ENCODE measurements at places on chromosomes 6 and 20. TPM values are rescaled to one million over a fixed set of nuclear protein-coding genes. Genes with fewer than 3 reads are reported as not detected.

DNA sequence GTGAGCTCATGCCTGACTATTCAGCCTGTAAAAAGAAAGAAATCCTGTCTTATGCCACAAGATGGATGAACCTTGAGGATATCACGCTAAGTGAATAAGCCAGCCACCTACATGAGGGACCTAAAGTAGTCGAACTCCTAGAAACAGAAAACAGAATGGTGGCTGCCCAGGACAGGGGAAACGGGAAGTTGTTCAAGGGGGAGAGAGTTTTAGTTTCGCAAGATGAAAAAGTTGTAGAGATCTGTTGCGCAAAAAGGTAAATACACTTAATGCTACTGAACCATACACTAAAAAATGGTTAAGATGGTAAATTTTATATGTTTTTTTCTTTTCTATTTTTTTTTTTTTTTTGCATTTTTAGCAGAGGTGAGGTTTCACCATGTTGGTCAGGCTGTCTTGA is 74.1 kb upstream of the RALY start:
- H3K27me3 ChIP-seq = no peaks in the 10 kb centered on the region
- no peaks in the 10 kb centered on the region for H3K36me3 ChIP-seq
- no peak overlapping the region for H3K4me3 ChIP-seq
- 0 out of 2 replicates have a peak, but pooled peaks cover 4% of the 10 kb centered on the region for H3K4me1 ChIP-seq

DNA sequence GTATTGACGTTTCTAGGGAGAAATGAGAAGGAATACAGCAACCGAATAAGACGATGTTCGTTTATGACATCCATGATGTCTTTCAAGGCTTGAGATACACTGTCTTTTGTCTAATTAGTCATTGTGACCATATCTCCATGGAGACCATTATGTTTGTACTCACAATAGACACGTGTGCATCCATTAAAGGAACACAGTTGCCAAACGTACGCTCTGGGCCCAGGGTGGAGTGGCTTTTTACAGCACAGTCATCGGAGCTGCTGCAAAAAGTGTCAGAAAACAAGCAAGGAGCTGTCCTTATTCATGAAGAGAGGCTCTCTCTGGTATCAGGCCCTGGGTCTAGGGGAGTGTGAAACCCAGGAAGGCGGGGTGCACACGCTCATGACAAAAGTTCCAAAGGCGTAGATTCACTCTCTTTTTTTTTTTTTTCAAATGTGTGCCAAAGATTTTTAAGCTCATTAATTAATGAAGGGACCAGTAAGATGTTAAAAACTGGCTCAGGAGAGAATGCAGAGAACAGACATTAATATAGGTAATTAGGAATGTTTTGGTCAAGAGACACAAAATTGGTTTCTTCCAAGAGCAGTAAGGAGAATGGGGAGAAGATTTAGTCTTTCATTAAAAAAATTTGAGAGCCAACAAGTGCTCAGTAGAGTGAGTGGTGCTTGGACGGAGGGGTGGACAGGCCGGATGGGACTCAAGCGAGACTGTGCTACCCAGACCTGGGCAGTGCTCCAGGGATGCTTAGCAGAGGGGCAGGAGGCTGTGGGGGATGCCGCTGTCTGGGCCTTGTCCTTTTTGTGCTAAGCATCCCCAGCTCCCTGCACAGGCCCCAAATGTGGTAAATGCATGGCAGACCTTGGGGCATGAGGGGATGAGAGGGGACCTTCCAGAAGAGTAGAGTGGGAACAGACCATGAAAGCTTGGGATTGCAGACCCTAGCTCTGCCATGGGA is 34.9 kb upstream of the GTSF1L start:
- H3K27me3 ChIP-seq = 0 out of 2 replicates have a peak, but pooled peaks cover 3% of the 10 kb centered on the region
- no peak overlapping the region for H3K27ac ChIP-seq
- H3K4me3 ChIP-seq = no peak overlapping the region
- no peaks in the 10 kb centered on the region for H3K4me1 ChIP-seq
- DNase-seq = no peak

GRCh38 chr20:52493171-52493721 is 301.7 kb upstream of the ZFP64 start:
- no peak for DNase-seq
- H3K4me3 ChIP-seq = no peak overlapping the region

- peak; percentile 58 for DNase-seq
- no peak overlapping the region for H3K27ac ChIP-seq
- H3K36me3 ChIP-seq = no peaks in the 10 kb centered on the region
- no peaks in the 10 kb centered on the region for H3K27me3 ChIP-seq
- H3K4me1 ChIP-seq = peaks cover 20% of the 10 kb centered on the region
Measured at GRCh38 chr6:43806043-43806757, 36.2 kb downstream of the VEGFA start.

- no peak overlapping the region for H3K27ac ChIP-seq
- no peaks in the 10 kb centered on the region for H3K4me1 ChIP-seq
- H3K36me3 ChIP-seq = peaks cover 4% of the 10 kb centered on the region
- H3K27me3 ChIP-seq = no peaks in the 10 kb centered on the region
Measured at GRCh38 chr20:63561624-63562396, 7.9 kb downstream of the FNDC11 start.

DNA sequence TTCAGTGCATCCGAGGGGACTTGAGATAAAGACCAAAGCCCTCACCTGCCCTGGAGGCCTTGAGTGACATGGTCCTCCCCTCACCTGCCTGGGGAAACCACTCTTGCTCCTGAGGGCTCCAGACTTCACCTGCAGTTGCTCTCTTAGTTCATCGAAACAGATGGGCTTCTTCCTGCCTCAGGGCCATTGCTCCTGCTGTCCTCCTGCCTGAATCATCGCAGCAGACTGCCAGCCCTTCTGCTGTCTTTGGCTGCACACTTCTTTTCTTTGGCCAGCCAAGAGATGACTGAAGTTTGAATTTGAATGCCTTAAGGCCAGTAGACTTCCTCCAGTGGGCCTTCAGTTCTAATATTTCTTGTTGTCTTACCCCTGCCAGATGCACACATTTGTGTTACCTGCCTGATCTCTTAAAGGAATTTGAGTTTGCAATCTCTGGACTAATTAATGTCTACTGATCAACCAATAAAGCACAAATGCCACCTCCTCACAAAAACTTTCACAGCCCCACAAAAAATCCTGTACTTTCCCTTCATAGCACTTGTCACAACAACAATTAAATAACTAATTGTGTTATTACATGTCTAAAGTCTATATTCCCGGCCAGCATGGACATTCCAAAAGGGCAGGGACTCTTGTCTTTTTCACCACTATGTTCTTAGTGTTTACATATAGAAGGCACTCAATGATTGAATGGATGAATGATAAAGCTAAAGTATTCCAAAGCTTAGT is 56.7 kb upstream of the SGK1 start:
- no peak overlapping the region for H3K4me3 ChIP-seq
- H3K36me3 ChIP-seq = no peaks in the 10 kb centered on the region
- no peaks in the 10 kb centered on the region for H3K27me3 ChIP-seq
- DNase-seq = no peak
- H3K27ac ChIP-seq = no peak overlapping the region
- peaks cover 15% of the 10 kb centered on the region for H3K4me1 ChIP-seq

GRCh38 chr6:117387454-117387974 is 38.2 kb downstream of the ROS1 start:
- H3K4me3 ChIP-seq = no peak overlapping the region
- H3K36me3 ChIP-seq = no peaks in the 10 kb centered on the region
- H3K4me1 ChIP-seq = peaks cover 47% of the 10 kb centered on the region
- no peaks in the 10 kb centered on the region for H3K27me3 ChIP-seq

GRCh38 chr20:14521016-14521415 is 183.6 kb upstream of the FLRT3 start:
- peaks cover 16% of the 10 kb centered on the region for H3K4me1 ChIP-seq
- H3K27ac ChIP-seq = no peak overlapping the region
- no peak overlapping the region for H3K4me3 ChIP-seq
- no peak for DNase-seq

- H3K4me3 ChIP-seq = no peak overlapping the region
- no peaks in the 10 kb centered on the region for H3K27me3 ChIP-seq
- peak; percentile 49 for DNase-seq
- H3K4me1 ChIP-seq = peaks cover 8% of the 10 kb centered on the region
- no peaks in the 10 kb centered on the region for H3K36me3 ChIP-seq
Measured at GRCh38 chr6:112983713-112984261, 636.7 kb downstream of the RFPL4B start.

- no peaks in the 10 kb centered on the region for H3K4me1 ChIP-seq
- no peak for DNase-seq
- H3K27me3 ChIP-seq = no peaks in the 10 kb centered on the region
- no peaks in the 10 kb centered on the region for H3K36me3 ChIP-seq
- H3K27ac ChIP-seq = no peak overlapping the region
- no peak overlapping the region for H3K4me3 ChIP-seq
Measured at GRCh38 chr6:166024252-166024651, 143.4 kb downstream of the TBXT start.

DNA sequence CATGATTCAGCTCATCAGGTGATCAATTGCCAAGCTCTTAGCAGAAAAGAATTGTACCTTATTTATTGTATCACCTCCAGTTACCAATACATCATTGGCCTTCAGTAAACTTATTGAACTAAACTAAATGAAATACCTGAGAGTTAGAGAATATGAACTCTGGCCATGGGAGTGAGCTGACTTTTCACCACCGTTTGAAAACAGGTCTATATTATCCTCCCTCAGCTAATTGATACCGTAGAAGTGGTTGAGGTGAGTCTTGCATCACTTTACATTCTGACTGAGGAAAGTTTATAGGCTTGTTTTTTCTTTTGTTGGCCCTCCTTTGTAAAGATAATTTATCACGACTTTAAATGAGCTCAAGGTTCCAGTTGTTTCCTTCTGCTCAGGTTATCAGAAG is 52.5 kb upstream of the ADGRG6 start:
- H3K27me3 ChIP-seq = no peaks in the 10 kb centered on the region
- H3K4me1 ChIP-seq = no peaks in the 10 kb centered on the region
- H3K27ac ChIP-seq = no peak overlapping the region
- H3K36me3 ChIP-seq = no peaks in the 10 kb centered on the region

DNA sequence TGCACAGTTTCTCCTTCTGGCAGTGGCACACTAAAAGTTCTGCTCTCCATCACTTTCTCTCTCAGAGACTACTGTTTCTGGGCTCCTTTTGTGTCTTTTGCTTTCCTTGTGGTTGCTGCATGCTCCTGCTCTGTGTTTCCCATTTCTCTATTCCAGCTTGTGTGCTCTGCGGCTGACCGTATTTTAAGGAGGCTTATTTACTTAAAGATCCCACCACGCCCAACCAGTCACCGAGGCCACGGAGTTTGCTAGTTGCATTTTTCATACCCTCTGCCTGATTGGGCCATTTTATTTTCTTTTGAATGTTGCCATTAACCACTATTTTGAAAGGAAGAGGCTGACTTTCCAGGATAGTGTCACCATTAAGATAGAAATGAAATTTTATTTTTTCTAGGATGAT is 626.4 kb upstream of the MMS22L start:
- H3K27ac ChIP-seq = no peak overlapping the region
- no peaks in the 10 kb centered on the region for H3K4me1 ChIP-seq
- no peak overlapping the region for H3K4me3 ChIP-seq
- H3K36me3 ChIP-seq = no peaks in the 10 kb centered on the region

DNA sequence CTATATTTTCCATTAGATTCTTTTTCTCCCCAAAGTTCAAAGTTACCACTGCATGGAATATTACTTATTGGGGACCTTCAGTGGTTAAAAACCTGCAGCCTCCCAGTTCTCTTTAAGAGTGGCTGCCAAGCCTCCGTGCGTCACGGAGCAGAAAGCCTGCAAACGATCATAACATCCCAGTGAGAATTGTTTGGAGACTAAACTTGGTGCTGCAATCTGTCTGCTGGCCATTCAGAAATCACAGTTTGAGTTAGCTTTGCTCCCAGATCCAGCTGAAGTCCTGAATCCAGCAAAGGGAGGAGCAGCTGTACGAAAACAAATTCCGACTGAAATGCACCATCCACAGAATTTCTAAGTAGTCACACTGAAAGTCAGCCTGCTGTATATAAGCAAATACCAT is 213.5 kb upstream of the PDE10A start:
- H3K4me1 ChIP-seq = no peaks in the 10 kb centered on the region
- no peaks in the 10 kb centered on the region for H3K36me3 ChIP-seq
- H3K27me3 ChIP-seq = peaks cover 36% of the 10 kb centered on the region
- H3K4me3 ChIP-seq = no peak overlapping the region
- H3K27ac ChIP-seq = no peak overlapping the region

- 0 out of 2 replicates have a peak, but pooled peaks cover 7% of the 10 kb centered on the region for H3K4me1 ChIP-seq
- H3K27me3 ChIP-seq = no peaks in the 10 kb centered on the region
- H3K27ac ChIP-seq = no peak overlapping the region
- DNase-seq = no peak
Measured at GRCh38 chr20:22471156-22471836, 113.1 kb downstream of the FOXA2 start.

GRCh38 chr6:109230453-109230852 is 135.1 kb downstream of the CEP57L1 start:
- peak overlapping the region; percentile 79 for H3K27ac ChIP-seq
- peaks cover 25% of the 10 kb centered on the region for H3K4me1 ChIP-seq
- H3K27me3 ChIP-seq = no peaks in the 10 kb centered on the region

- no peaks in the 10 kb centered on the region for H3K4me1 ChIP-seq
- no peak overlapping the region for H3K27ac ChIP-seq
- H3K4me3 ChIP-seq = no peak overlapping the region
Measured at GRCh38 chr6:2940010-2940850, 31.1 kb downstream of the SERPINB6 start.

NKX2-2 gene
- total RNA-seq = not detected

RSPO3 gene
- total RNA-seq = not detected

IL20RA gene
- 6.0 TPM for total RNA-seq

SAMD10 gene
- 13.4 TPM for total RNA-seq

CLVS2 gene
- not detected for total RNA-seq

WFDC12 gene
- total RNA-seq = not detected

HSPA1L gene
- total RNA-seq = 0.69 TPM

ECT2L gene
- total RNA-seq = not detected

MAD2L1BP gene
- 25.1 TPM for total RNA-seq

ACTL10 gene
- total RNA-seq = 2.8 TPM

MUC22 gene
- total RNA-seq = 0.06 TPM
